Cerebellar nuclear complex (tissue), 1 donor: ENCODE measurements at places on chromosomes 4 and X.

DNA sequence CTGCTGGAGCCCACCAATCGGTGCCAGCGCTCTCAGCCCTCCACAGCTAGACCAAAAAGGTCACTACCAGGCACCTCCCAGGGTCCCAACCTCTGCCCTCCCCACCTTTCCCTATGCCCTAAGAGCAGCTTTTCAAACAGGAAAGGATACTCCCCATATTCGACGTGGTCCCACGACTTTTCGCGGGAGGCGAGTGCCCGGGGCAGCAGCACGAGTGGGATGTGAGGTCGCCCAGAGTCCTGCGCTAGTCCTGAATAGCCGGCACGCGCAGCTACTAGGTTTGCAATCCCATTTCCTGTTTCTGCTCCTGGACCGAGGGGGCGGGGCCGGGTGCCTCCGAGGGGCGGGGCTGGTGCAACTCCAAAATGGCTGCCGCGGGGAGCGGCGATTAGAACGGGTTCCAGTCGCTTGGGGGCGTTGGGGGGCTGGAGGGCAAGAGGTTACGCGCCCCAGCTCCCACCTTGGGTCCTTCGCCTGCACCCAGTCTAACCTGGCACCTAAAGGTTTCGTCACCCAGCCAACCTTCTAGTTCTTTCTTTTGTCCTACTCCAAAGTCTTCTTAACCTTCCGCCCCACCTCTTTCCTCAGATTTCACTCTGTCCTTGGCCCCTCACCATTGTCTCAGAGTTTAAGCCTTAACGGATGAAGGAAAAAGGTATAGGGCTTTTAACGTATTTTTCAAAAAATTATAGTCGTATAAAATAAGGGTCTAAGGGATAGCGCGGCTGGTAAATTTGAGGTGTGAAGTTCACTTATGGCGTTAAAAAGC, 85.0 kb upstream of the TENT5D start:
- DNase-seq = no peak

DNA sequence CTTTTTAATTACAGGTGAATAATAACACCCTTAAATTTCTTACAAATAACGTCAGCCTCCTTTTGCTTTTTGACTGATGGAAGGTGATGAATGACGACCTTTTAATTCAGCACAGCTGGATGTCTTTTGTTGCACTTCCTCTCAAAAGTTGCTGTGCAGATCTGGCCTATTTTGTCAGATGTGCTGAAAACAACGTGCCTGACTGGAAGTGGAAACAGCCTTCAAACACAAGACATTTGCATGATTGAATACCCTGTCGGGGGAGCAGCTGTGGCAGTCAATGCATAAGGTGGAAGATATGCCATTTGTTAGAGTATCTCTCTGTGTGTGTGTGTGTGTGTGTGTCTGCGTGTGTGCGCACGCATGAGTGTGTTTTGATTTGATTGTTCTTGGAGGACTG, 579.7 kb downstream of the SPRY1 start:
- no peak for DNase-seq

- no peak for DNase-seq
These were observed 897 bp downstream of the COX7B2 start for GRCh38 chr4:46908148-46908547.

DNA sequence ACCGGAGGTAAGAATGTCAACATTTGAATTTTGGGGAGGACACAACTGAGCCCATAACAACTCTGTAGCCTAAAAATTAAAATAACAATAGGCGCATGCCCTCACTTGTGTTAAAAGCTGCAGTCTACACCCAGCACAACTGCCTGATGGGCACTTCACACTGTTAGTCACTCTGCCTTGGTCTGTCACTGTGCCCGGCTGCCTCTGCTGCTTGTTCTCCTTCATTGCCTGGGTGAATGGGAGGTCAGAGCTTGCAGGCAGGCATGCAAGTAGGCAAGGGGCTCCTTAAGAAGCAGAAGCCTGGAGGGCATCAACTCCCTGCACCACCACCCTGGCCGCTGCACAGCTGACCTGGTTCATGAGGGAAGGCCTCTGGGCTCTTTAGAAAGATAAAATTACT, 374.8 kb downstream of the MID1IP1 start:
- no peak for DNase-seq

DNA sequence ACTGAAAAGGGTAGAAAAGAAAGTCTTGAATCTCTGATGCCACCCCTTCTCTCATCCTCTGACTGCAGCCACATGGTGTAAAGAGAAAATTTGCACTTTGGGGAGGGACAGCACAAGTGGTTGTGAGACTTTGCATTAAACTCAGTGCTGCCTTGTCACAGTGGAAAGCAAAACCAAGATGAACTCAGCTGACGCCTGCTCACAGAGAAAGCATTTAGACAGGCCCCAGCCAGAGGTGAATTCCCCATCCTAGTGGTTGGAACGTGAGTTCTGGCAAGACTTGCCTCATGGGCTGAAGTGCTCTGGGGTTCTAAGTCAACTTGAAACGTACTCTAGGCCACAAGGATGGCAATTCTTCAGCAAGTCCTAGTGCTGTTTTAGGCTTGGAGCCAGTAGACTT, 1101.4 kb downstream of the ADGRL3 start:
- DNase-seq = no peak

- no peak for DNase-seq
These were observed 2.7 kb downstream of the GSX2 start for GRCh38 chr4:54102531-54103106.

DNA sequence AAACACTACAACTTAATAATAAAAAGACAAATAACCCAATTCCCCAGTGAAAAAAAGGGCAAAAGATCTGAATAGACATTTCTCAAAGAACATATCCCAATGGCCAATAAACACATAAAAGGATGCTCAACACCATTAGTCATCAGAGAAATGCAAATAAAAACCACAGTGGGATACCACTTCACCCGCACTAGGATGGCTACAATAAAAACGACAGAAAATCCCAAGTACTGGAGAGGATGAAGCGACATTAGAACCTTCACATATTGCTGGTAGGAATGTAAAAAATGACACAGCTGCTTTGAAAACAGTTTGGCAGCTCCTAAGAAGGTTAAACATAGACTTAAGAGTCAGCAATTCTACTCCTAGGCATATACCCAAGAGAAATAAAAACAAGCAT, 140.6 kb upstream of the ARX start:
- DNase-seq = no peak

- no peak for DNase-seq
These were observed 679.9 kb upstream of the MAGEB2 start for GRCh38 chrX:29535212-29536162.

DNA sequence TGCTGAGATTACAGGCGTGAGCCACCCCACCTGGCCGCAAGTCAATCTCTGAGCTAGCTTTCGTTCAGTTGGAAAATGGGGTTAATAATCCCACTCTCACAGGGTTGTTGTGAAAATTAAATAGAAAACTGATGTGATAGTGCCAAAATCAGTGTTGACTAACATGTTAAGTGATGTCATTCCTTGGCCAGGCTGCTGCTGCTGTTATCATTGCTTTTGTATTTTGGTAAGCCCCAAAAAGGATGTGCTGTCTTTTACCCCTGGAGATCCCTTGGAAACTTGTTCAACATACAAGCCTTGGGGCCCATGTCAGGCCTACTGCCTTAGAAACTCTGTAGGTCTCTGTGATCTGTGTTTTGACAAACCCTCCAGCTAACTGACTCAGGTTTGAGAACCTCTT, 106.3 kb downstream of the AFF1 start:
- no peak for DNase-seq
